ACHN (cell line): ENCODE measurements at places on chromosomes 16 and 17.

GRCh38 chr17:2712300-2713043 is 908 bp upstream of the CLUH start:
- peak; percentile 8 for DNase-seq

GRCh38 chr16:2365397-2366294 is 25.1 kb upstream of the ABCA3 start:
- no peak for DNase-seq

- DNase-seq: no peak
These were observed 69.9 kb upstream of the CBX4 start for GRCh38 chr17:79909121-79909520.

DNA sequence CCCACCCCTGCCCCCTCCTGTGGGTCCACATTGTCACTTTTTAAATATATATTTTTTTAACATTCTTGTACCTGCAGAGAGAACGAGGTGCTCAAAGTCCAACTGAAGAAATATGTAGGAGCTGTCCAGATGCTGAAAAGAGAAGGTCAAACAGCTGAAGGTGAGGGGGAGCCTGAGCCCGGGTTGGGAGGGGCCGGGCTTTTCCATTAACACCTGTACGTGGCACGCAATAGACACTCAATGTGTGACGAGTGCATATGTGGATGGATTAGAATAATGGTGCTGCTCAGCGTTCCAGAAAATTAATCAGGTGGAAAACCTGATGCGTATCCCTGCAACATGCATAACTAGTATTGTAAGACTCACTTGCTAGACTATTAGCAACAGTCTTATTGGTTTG is 223.0 kb downstream of the SNX29 start:
- peak; percentile 25 for DNase-seq

- DNase-seq: no peak
These were observed 388.0 kb downstream of the SEC14L1 start for GRCh38 chr17:77528516-77529327.

DNA sequence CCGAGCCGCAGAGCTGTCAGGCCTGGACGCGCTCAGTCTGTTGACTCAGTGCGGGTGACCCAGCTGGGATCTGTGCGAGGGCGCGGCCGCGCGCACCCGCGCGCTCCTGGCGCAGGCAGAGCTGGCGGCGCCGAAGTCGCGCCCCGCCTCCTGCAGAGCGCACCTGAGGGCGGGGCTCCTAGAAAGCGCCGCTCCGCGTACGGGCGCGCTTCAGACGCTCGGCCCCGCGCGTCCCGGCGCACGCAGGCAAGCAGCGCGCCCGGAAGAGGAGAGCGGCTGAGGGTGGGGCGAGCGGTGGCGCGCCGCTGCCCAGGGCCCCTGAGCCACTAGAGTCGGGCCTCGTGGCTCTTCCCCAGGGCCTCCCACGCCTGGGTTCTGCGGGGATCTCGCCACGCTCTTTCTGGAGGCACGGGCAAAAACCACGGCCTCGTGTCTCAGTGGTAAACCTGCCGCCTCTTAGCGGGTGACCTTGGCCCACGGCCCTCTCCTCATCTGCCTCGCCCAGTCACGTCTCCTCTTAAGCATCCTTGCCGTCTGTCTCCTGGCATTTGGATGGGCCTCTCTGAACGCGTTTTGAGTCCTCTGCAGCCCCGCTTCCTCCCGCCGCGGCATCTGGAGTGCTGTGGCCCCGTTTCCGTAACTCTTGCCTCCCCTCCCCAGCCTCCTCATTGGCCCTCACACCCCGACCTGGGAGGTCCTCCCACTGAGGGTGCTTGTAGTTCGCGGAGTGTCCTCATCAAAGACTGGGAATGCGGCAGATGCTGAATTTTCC is at the start of gene ABCA5:
ABCA5 (minus strand) TSS at position 74 of the 772 bp plus-strand sequence. CDS start 12,718 bp downstream, outside the sequence.
- peak; percentile 96 for DNase-seq

DNA sequence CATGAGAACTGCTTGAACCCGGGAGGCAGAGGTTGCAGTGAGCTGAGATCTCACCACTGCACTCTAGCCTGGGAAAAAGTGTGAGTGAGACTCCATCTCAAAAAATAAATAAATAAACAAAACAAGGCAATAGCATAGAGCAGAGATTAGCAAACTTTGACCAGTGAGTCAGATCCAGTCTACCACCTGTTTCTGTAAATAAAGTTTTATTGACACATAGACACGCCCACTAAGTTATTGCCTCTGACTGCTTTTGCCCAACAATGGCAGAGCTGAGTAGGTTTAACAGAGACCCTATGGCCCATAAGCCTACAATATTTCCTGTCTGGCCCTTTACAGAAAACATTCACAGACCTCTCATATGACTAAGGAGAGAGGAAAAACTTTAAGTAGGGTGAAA is 44.3 kb downstream of the XYLT1 start:
- no peak for DNase-seq

- DNase-seq: peak; percentile 33
These were observed 180.9 kb downstream of the HS3ST3A1 start for GRCh38 chr17:13420878-13421277.

GRCh38 chr17:7493941-7494340 is 9.8 kb downstream of the POLR2A start:
- DNase-seq: no peak

GRCh38 chr16:89918453-89919347 is at the start of gene MC1R:
Gene MC1R (plus strand): TSS chr16:89918862. CDS start chr16:89919259, 397 bp downstream.
- DNase-seq: peak; percentile 61

DNA sequence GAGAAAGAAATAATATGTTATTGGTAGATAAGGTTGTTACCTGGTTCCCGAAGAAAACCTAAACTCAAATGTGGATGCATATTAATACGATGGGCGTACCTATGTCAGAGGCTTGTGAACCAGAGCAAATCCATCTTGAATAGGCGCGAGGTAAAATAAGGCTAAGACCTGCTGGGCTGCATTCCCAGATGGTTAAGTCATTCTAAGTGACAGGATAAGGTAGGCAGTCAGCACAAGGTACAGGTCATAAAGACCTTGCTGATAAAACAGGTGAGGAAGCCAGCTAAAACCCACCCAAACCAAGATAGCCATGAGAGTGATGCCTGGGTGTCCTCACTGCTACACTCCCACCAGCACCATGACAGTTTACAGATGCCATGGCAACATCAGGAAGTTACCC is 1400.1 kb downstream of the CDH8 start:
- DNase-seq: no peak

DNA sequence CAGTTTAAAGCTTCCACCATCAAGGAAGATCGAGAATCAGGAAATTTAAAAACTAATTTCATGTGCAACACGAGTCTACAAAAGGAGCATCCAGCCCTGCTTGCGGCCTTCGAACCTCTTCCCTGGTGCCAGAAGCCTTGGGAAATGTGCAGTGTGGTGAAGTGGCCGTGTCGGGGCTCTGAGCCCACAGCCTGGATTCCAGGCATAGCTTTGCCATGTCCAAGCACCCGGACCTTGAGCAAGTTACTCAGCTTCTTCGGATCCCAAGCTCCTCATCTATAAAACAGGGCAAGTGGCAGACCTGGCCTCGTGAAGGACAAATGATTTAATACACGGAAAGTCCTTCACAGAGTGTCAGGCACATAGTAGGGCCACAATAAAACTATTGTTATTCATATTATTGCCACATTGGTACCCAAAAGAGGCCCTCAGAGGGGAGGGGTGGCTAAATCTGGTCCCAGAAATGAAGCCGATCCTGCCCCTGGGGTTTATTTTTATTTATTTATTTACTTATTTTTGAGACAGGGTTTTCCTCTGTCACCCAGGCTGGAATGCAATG is 34.8 kb downstream of the COTL1 start:
- peak; percentile 94 for DNase-seq

GRCh38 chr17:51740531-51740930 is 418.0 kb downstream of the CA10 start:
- DNase-seq: no peak

- DNase-seq: peak; percentile 84
These were observed 28.0 kb downstream of the ZCCHC14 start for GRCh38 chr16:87464691-87465300.

DNA sequence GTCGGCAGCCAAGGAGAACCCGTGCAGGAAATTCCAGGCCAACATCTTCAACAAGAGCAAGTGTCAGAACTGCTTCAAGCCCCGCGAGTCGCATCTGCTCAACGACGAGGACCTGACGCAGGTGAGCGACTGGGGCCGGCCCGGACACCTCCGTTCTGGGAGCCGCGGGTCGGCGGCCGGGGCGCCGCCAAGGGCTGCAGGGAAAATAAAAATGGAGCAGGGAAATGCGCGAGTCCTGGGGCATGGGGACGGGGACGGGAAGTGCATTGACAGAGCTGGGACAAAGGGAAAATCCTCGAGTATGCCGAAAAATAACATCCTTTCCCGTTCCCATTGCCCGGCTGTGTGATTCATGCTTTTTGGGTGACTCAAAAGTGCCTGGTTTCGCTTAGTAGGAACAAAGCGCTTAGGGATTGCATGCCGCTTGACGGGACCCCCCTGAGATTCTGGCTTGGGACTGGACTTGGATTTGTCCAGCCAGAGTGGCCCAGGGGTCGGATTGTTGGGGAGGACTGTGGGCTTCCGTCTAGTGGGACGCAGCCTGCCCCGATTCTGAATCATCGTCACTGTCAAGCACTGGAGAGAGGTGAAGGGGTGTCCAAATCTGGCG is 699 bp downstream of the MPRIP start:
- peak; percentile 44 for DNase-seq

- DNase-seq: no peak
These were observed 185.5 kb downstream of the NTN1 start for GRCh38 chr17:9206741-9207332.

DNA sequence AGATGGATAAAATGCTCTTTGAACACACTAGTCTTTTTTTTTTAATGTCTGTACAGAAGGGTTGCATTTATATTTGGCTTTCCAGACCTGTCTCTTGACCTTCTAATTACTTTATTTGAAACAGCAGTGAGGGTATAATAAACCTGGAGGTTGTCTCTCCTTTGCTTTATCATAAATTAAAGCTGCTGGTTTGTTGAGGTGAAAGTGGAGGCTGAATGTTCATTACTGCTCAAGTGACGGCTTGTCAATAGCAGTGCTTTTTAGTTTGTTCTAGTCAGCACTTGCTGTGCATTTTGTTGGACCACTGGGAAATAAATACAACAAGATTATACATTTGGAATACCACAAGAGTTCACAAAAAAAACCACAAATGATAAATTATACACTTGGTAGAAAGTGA is 264.2 kb downstream of the IRX3 start:
- no peak for DNase-seq

DNA sequence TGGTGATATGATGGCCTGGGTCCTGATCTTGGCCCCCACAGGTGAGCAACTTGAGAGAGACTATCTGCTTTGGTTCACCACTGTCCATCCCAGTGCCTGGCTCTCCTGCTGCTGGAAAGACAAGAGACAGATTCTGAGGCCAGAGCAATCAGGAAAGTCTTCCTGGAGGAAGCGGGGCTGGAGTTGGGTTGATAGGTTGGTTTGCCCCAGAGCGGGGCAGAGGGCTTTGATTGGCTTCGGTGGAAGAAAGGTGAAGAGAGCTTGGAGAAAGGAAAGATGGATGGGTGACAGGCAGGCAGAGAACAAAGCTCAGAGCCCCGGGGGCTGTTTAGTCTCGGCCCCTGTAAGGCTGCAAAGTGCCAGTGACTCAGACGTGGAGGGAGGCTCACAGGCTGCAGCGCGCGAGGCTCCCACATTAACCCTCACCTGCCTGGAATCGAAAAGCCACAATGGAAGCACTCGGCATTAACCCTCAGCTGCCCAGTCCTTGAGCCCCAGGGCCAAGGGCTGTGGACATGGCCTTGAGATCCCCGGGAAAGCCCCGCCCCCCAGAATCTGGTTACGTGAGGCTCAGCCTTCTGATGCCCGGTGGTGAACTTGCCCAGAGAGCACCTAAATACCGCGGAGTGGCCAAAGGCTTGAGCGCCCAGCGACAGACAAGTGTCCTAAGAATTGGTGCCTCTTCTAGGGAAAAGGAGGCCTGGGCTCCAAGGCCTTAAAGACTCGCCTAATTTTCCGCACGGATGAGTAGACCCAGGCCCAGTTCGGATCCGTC is 996 bp upstream of the CPNE2 start:
- peak; percentile 45 for DNase-seq

DNA sequence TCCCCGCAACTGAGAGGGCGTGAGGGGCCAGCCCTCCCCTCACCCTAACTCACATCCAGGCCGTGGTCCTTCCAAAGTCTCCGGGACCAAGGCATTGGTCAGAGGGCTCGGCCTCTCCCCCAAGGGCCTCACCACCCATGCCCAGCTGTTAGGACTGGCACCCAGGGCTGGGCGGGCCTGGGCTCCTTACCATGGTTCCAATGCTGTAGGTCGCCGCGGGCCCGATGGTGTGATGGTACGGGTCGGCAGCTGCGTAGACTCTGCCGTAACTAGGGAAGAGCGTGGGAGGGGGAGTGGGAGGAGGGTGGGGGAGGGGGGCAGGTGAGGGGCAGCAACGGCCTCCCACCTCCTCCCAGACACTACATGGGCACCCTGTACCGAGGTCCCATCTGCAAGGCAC is 19.6 kb downstream of the ENGASE start:
- no peak for DNase-seq

DNA sequence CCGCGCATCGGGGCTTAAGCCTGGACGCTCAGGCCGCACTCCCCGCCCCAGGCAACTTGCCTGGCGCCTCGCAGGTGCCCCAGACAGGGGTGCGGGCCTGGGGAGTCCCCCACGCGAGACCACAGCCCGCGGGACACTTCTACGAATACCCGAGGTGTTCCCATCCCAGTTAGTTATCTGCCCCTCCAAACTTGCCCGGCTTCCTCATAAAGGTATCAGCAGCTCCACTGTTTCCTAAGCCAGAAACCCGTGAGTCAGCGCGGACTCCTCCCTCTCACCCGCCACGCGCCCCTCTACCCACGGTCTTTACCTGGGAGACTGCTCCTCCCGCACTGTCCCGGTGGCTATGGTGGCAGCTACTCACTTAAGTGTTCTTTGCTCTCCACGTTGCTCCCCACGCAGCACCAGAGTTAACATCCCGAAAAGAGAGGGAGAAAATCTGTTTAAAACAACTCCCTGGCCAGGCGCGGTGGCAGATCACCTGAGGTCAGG is 1.0 kb upstream of the CREBBP start:
- no peak for DNase-seq

DNA sequence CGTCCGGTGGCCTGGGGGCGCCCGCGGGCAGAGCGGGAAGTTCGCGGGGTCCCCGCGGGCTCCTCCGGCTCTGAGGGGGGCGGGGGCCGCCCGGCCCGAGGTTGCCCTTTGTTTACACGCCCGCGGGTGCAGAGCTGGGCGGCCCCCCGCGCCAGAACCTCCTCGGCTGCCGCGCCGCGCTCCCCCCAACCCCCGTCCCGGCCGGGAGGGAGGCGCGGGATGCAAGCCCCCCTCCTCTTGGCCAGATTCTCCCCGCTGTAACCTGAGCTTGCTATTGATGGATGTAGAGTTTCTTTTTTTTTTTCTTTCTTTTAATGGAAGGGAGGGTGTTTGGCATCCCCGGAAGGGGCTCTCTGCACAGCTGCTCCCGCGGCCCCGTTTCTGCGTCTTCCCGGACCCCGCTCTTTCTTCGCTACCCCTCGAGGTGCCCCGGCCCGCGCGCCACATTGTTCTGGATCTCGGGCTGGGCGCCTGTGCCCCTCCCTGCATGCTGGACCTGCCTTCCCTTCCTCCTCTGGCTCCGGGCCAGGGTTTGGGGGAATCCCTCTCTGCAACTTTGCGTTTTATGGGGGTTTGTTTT is 646 bp downstream of the CBX2 start:
- no peak for DNase-seq

- DNase-seq: no peak
These were observed 136.9 kb downstream of the SLC39A11 start for GRCh38 chr17:72955391-72956140.

GRCh38 chr16:30491744-30492308 is 19.3 kb downstream of the ITGAL start:
- DNase-seq: peak; percentile 76
